Right hindlimb (tissue), 1 donor: ENCODE measurements at places on chromosomes 5 and 9.
A peak's percentile ranks its signal among the peaks of the same experiment; 100 is the strongest.

GRCh38 chr9:23962101-23962500 is 136.1 kb upstream of the ELAVL2 start:
- DNase-seq, result no peak

DNA sequence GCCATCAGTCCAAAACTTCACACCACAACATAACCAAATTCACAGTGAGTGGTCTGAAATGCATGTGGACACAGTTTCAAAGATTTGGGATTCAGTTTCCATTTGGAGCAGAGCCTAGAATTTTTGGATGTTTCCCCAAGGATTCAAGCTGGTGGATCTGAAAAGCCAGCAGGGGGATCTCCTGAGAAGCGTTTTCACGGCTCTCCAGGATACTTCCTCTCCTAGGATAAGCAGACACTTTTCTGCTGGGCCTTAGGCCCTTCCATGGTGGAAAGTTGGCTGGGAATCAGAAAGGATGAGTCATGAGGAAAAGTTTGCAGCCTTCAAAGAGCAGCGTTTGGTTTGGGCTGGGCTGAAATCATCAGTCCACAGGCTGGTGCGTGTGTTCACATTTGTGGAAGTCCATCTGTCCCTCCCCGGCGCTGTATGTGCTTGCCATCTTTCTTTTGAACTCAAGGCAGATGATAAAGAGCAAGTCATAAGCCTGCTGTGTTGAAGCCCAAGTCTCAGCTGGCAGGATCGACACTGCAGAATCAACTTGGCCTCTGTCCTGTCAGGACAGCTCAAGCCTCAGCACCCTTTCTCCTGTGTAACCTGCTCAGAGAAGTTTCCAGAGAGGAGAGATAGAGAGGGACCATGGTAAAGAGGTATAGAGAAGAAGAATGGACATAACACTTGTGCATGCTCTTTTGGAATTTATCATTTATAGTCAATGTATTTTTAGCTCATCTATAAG is 152.6 kb upstream of the MSX2 start:
- peak; percentile 83 for DNase-seq

GRCh38 chr9:108854094-108854493 is 1.7 kb downstream of the ACTL7B start:
- DNase-seq, result no peak

DNA sequence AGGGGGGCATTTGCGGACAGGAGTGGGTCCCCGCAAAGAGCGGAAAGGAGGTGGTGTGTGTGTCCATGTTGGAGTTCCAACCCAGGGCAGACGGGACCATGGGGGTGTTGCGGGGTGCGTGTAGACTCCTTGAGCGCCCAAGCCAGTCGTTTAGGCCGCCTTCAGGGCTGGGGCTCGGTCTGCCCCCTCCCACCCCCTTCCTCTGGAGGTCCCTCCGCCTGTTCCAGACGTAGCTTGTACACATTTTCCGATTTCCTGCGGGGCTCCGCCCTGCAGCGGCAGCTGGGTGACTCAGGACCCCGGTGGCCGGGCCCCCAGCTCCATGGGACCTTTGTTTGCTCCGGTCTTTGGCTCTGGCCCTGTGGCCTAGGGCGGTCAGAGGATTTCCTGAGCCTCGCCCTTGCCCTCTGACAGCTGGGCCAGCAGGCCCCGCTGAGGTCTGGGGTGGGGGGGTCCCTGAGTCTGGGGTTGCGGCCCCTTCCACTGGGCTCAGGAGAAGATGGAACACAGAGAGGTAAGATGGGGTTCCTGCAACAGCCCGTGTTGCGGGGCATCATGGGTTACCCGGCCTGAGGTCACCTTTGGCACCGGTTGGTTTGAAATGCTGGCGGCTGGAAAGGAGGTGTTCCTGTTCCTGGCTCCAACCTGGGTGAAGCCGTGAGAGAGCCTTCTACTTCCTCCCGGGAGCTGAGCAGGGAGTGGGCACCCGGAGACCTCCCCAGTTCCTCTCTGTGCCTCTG is 1.5 kb downstream of the PKN3 start:
- DNase-seq, result peak; percentile 40

GRCh38 chr5:72268753-72269410 is 51.2 kb downstream of the MRPS27 start:
- DNase-seq, result no peak

DNA sequence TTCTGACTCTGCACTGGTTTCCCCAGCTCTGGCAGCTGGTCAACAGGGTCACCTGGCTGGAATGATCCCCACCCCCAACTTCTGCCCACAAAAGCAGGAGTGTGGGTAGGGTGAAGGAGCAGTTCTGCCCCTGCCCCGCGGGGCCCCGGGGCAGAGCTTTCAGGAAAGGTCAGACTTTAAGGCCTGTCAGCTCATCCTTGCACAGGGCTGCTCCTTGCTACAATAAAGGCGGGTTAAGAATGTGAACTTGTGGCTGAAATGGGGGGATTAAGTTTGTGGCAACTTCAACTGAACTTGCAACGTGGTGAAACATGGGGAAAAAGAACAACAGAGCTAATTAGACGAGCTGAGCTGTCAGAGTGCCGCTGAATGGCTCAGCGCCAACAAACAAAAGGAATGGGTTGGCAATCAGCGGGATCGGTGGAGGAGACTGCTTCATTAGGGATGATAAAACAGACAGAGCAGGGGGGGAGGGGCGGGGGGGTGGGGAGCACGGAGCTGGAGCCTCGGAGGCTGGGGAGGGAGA is 50.8 kb downstream of the CRB2 start:
- no peak for DNase-seq

DNA sequence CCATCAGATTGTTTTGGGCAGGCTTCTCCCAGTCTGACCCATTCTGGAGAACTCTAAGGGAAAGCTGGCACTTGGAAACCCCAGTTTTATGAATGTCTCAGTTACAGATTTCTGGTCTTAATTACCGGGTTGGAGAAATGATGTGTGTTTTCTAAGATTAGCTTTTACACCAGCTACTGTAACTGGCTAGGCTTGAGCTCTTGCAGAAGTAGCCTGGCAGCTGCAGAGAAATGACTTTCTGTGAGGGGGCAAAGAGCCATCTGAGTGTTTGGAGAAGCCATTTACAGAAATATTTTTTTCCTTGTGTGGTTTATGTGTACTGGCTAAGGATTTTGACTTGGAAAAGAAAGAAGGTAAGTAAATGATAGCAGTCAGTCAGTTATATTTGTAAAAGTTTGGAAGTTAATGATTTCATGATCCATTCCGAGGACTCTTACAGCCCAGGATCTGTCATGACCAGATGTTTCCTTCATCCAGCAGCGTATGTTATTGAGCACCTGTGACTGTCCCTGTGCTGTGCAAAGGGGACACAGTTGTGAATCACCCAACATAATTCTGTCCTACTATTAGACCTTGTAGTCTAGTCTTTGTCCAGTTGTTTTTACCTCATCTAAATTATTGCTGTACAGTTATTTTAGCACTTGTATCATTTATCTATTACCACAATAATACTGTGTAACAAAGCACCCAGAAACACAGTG is 53.7 kb upstream of the GDNF start:
- DNase-seq, result peak; percentile 39

DNA sequence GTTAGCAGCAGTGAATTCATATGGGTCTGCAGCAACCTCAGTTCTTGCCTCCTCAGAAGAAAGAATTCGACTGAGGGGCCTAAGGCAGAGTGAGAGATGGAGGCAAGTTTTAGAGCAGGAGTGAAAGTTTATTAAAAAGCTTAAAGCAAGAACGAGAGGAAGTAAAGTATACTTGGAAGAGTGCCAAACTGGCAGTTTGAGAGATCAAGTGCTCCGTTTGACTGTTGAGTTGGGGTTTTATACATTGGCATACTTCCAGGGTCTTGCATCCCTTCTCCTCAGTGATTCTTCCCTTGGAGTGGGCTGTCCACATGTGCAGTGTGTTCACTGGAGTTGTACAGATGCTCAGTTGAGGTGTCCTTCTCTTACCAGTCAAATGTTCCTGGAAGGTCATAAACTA is 203.6 kb downstream of the SPATA31D1 start:
- DNase-seq, result no peak

GRCh38 chr9:15714746-15715145 is 161.9 kb downstream of the CCDC171 start:
- DNase-seq, result no peak

DNA sequence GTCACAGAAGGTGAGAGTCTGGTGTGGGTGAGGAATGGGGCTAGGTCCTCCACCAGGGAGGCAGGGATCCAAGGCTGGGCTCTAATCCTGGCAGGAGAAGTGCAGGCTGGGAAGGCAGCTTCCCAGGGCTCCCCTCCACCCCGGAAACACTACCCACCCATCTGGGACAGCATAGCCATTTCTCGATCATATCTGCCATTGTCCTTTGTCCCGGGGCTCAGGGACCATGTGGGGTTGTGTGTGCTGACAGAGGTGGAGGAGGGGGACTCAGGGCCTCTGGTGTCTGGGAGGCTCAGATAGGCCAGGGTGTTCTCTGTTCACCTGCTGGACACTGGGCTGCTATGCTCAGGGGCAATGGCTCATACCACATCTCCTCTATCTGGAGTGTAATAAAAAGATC is 32.2 kb upstream of the STRBP start:
- no peak for DNase-seq

DNA sequence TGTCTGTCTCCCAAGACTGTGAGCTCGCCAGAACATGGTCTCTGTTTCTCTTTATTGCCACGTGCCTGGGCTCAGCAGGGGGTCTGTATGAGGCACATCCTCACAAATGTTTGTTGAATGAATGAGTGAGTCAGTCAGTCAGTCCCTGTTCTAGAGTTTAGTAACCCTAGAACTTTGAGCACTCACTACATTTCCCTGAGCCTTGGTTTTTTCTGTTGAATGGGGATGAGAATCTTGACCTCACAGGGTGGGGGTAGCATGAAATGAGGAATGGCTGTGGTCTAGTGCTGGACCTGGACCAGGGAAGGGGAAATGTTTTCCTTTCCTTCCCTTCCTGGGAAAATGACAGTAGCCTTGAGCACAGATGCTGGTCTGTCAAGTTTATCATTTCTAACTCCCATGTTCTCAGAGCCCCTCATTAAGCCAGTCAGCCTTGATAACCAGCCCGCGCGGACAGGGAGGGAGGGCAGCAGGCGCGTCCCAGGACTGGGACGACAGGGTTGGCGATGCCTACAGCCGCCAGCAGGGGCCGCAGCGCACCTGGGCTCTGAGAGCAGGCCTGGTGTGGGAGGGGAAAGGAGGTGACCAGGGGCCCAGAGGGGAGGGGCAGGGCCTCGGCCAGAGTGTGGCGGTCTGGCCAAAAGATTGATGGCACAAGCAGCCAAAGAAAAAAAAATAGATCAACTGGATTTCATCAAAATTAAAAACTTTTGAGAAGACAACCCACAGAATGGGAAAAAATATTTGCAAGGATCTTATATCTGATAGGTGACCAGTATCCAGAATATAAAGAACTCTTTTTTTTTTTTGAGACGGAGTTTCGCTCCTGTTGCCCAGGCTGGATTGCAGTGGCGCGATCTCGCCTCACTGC is 24.1 kb upstream of the WNK2 start:
- peak; percentile 90 for DNase-seq
